Cerebellar nuclear complex (tissue), 1 donor: ENCODE measurements at places on chromosomes 5 and 9.

DNA sequence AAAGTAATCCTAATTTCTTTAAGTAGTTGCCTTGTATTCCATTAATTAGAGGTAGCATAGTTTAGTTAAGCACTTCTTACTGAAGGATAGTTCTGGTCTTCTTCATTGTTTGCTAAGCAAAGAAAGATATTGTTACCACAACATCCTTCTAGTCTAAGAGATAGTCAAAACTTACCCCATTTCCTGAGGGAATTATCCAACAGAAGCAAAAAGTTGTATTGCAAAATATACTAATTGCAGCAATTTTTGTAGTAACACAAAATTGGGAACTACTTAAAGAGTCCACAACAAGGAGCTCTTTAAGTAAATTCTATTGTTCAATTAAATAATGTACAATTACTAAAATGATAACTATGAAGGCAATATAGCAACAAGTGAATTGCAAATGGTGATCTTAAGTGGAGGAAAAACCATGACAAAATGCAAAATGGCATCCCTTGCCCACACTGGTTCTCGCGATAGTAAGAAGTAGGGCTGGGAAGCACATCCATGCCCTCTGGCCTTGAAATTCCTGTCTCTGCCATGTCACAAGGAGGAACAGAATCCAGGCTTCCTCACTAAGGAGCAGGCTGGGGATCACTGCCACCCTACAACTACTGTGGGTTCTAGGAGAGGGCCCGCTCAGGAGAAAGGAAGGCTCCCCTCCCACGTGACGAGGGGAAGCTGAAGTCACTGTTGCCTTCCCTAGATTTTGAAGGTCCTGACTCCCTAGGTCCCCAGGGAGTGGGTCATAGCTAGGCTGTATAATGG lies 23.3 kb upstream of the MEGF9 start:
- DNase-seq: no peak

GRCh38 chr9:8600914-8601680 lies 801.5 kb upstream of the DMAC1 start:
- DNase-seq: no peak

- DNase-seq: no peak
Observed at GRCh38 chr5:89729623-89730301, 679.8 kb downstream of the CETN3 start.

- no peak for DNase-seq
Observed at GRCh38 chr9:36189976-36190375, 745 bp upstream of the CLTA start.

- no peak for DNase-seq
Observed at GRCh38 chr9:77829420-77829819, 181.3 kb upstream of the GNA14 start.

GRCh38 chr9:31355965-31356364 lies 1028.5 kb upstream of the ACO1 start:
- no peak for DNase-seq

DNA sequence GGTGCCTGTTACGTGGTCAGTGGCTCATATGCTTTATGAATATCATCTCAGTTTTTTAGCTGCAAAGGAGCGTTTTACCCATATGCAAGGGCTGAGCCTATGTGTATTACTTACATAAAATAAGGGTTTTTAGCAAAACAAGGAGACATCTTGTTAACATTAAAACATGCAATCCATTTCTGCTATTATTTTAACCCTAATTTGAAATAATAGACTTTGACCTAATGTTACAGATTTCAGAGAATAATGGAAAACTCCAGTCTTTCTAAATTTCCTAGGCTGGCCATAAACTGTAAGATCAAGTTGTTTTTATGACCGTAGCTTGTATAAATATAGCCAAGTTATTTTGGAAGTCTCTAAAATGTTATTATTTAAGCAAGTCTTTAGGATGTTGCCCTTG lies 121.1 kb upstream of the SEMA6A start:
- no peak for DNase-seq

DNA sequence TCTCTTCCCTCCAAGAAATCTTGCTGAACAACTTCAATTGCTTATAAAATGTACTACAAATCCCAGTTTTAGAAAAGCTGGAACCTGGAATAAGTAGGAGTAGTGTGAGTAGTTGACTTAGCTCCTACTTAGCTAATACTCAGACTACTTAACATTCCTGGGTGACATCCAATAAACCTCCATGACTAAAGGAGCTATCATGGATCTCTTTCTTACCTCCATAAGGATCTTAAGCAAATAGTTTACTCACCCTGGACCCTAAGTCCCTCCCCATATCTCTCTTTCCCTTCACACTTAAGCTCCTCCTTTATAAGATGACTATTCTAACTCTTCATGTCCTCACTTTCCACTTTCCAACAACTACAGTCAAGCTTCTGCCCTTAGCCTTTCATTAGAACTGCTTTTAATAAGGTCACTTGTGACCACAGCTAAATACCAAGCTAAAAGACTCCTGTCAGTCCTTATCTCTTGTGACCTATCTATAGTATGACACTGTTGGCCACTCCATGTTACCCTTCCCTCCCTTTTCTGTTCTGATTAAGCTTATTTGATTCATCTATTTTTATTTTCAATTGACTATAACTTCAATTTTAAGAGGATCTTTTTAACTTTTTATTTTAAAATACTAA lies 194.9 kb downstream of the RFX3 start:
- DNase-seq: no peak

- no peak for DNase-seq
Observed at GRCh38 chr5:57434227-57434640, 48.4 kb downstream of the ACTBL2 start.

- no peak for DNase-seq
Observed at GRCh38 chr5:157669701-157670097, 1.6 kb upstream of the C5orf52 start.

DNA sequence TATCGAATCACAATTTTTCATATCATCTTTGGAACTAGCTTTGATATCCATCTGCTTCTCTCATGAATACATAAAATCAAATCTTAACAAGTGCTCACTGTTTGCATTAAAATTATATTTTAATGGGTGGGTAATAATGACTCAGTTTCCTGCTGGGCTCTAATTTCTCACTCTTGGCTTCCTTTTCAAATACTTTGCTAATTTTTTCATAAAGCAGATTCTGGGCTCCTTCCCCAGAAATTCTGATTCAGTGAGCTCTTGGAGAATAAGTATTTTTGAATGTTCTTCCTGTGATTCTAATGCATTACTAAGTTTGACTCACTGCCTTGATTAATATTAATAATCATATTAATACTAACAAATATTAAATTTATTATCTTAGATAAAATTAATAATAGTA lies 48.9 kb downstream of the YIPF5 start:
- no peak for DNase-seq
